Activated T-cell treated with anti-CD3 and anti-CD28 coated beads, Interleukin-2, amount 50 U/mL, for 1 hour (primary cell): ENCODE measurements at places on chromosomes 2 and 18.

- no peak for DNase-seq
Measured at GRCh38 chr2:42878581-42878980, 86.2 kb upstream of the HAAO start.

GRCh38 chr2:27664154-27664574 lies 475 bp downstream of the SLC4A1AP start:
- DNase-seq = no peak

- DNase-seq = no peak
Measured at GRCh38 chr18:35131387-35132020, 90.3 kb downstream of the MAPRE2 start.

DNA sequence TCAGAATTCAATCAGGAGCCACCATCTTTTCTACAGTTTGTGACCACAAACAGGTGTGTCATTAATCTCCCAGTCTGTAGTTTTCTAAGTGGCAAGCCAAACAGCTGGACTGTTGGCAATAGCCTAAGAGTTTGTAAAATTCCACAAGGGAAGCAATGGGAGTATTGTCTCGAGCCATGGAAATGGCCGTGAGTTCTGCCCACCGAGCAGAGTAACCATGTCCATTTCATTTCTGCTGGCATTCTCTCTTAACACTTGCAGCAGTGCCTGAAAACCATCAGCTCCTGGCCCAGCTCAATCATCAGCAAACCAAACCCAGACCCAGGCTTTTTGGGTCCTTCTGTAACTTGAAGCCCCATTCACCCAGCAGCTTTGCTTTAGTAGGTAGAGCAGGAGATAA lies 387.8 kb upstream of the CDH7 start:
- DNase-seq = no peak
